ENCODE measurements at places on chromosomes 5 and 9.
A peak's percentile ranks its signal among the peaks of the same experiment; 100 is the strongest.

GRCh38 chr5:72383280-72383679 lies 63.1 kb downstream of the PTCD2 start:
- no peak for DNase-seq

GRCh38 chr9:121200356-121200755 lies 1.3 kb downstream of the RAB14 start:
- DNase-seq = no peak

GRCh38 chr5:172932313-172933017 lies 26.8 kb upstream of the RPL26L1 start:
- DNase-seq = peak; percentile 58

GRCh38 chr9:125434986-125435775 lies 173.6 kb downstream of the GAPVD1 start:
- no peak for DNase-seq

DNA sequence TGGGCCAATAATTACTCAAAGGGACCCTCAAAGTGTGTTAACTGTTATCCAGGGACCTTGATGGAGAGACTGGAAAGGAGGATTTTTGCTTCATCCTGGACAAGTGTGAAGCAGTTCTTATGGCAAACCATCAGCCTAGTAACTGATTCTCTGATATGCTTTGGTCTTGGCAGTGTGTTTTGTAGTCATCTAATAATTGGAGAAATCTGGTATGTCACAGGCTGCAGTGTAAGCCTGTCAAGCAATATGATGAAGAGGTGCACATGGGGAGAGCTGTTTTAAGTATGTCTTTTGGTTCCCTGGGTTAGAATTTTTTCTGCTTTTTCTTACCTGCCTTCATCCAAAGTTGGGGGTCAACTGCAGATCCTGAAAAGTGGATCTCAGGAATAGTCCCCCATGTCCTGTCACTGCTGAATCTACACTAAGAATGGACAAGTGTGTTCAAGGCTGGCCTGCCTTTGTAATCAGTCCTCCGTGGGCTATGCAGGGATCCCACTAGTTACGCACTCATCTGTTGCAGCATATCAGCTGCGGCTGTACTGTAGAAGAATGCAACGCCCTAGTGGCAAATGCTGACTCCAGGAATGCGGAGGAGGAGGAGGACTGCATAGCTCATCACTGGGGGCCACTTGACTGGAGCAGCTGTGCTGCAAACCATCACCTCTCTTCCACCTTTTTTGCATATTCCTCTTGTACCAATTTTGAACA lies 1.9 kb downstream of the SPTAN1 start:
- DNase-seq = no peak

- DNase-seq = no peak
These were observed 303.2 kb downstream of the OSTF1 start for GRCh38 chr9:75391497-75391896.

DNA sequence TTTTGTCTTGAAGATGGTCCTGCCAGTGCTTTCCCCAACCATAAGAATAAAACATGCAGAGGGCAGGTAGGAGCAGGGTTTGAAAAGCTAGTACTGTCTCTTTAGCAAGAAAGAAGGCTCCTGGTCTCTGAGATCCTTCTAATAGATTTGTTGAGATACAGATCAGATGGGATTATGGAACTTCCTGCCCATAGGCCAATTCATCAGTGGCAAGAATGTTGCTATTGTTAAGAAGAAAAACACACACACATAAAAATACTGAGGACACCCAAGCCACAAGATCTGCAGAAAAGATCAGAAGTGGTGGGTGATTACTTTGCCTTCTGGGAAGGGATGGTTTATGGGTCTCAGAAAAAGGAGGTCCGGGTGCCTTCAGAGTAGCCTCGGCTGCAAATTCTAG lies 59.8 kb downstream of the TNC start:
- no peak for DNase-seq

GRCh38 chr5:80933036-80933435 lies 27.1 kb upstream of the RASGRF2 start:
- no peak for DNase-seq

- no peak for DNase-seq
These were observed 71.0 kb upstream of the TBCA start for GRCh38 chr5:77847129-77847460.

GRCh38 chr5:9054821-9055589 lies 490.9 kb downstream of the SEMA5A start:
- DNase-seq = no peak

DNA sequence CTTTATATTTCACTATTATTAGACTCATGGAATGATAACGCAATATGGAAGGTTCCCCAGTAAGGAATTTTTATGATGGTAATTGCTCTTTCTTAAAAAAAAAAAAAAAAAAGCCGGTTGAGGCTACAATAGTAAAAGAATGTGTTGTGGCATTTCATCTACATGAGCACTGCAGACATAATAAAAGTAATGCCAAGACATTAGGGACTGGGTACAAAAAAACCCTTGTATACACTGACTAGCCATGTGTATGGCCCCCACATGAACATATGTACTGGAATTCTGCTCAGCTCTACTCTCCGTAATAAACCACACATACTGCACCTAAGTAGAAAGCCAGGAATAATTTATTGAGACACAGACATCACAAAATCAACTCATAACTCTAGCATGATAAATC lies 218.4 kb downstream of the ADAMTS6 start:
- no peak for DNase-seq

GRCh38 chr5:147565524-147565923 lies 55.7 kb upstream of the DPYSL3 start:
- DNase-seq = no peak

DNA sequence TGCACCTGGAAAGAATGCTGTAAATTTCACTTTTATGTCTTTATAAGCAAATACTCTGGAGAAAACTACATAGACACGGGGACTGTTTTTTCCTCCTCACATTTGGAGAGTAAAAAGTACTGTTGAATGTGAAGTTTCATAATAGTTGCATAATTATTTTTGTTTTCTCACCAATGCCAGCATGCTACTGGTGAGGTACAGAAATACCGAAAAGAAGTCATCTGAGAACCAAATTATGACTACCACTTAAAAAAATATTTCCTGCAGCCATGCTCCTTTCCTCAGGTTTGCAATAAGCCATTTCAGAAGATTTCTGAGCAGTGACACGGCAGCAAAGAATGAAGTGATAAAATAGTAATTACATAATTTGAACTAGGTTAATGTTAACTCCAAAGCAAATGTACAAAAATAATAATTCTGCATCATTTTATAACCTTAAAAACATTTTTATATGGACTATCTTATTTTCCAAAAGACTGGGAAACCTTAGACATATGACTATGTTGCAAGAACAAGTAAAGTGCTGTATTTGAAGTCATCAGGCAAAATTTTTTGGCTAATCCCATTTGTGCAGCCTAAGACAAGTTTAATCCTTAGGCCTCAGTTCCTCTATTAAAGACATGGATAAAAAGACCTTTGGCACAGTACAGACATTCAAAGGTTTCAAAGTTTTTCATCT lies 144.7 kb downstream of the PCSK1 start:
- DNase-seq = no peak

GRCh38 chr5:38540314-38540713 lies 16.1 kb downstream of the LIFR start:
- no peak for DNase-seq

- no peak for DNase-seq
These were observed 4.5 kb downstream of the LTC4S start for GRCh38 chr5:179798144-179798770.

DNA sequence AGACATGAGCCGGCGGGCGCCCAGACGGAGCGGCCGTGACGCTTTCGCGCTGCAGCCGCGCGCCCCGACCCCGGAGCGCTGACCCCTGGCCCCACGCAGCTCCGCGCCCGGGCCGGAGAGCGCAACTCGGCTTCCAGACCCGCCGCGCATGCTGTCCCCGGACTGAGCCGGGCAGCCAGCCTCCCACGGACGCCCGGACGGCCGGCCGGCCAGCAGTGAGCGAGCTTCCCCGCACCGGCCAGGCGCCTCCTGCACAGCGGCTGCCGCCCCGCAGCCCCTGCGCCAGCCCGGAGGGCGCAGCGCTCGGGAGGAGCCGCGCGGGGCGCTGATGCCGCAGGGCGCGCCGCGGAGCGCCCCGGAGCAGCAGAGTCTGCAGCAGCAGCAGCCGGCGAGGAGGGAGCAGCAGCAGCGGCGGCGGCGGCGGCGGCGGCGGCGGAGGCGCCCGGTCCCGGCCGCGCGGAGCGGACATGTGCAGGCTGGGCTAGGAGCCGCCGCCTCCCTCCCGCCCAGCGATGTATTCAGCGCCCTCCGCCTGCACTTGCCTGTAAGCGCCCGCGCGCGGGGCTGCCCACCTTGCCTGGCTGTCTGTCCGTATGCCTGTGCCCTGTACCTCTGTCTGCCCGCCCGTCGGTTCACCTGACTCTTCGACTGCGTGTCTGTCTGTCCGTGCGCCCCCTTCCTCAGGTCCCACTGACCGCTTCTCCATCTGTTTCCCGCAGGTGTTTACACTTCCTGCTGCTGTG lies 412 bp downstream of the FGF18 start:
- DNase-seq = no peak

DNA sequence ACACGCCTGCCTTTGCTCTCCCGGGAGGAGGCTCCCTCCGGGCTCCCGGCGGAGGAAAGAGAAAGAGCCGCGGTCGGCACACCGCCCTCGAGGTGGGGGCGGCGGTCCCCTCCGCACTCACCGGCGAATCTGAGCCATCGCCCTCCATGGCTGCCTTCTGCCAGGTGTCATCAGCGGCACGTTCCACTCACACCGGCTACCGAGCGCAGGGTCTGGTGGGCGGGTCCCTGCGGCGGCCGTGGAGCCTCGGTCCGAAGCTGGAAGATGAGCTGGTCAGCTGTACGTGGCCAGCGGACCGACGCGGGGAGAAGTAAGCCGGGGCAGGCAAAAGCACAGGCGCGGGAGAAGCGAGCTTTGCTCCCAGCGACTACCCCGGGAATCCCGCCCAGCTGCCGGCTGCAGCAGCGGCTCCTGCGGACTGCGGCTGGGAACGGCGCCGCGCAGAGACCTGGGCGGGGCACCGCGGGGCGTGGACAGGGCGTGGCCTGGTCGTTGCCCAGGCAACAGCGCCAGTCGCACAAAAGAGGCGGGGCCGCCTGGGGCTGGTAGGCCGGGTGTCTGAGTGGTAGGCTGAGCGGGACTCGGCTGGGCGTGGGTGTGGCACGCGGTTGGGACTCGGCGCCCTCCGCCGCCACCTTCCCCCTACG lies at the start of gene TRIM36:
Gene TRIM36, minus strand, starts transcription at position 422 of the 647 bp plus-strand sequence. Its CDS starts 274 bp downstream, at position 148.
- DNase-seq = peak; percentile 84

DNA sequence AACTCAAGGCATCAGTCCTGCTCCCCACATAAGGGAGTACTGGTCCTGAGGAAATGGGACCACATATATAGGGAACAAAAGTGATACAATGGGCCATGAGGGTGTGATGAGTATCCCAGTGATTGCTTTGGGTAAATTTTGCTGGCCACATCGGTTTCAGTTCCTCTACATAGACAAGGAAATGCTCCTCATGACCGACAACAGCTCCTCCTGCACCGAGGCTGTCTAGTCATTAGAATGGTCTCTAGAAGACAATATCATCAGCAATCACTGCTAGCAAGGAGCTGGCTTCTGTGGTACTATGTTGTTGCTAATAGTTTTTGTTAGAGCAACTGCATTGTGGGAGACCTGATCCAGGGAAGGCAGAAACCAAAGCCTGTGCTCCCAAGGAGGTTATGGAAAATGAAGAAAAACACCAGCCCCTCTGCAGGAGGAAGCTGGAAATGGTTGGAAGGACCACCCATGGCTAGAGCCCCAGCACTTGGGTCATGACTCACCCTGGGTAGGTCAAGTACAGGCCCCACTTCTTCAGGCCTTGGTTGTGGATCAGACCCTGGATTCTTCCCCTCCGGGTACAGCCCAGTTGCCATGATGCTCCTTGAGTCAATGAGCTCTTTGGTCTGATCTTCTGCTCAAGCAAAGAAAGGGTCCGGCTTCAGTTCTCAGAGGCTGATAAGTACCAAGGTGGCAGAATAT lies 3.4 kb upstream of the CTSL start:
- no peak for DNase-seq

DNA sequence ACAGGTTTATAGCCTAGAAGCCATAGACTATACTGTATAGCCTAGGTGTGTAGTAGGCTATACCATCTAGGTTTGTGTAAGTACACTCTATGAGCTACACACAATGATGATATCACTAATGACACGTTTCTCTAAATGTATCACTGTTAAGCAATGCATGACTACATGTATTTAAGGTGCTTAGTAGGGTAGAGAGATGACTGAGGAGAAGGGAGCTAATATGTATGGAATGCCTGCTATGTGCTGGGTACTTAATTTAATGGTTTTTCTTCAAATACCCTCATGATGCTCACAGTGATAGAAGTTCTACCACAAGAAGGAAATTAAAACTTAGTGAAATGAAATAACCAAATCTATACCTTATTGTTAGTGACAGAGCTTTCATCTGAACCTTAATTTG lies 1785.5 kb downstream of the EFNA5 start:
- DNase-seq = no peak

GRCh38 chr9:133973111-133973790 lies 18.9 kb downstream of the VAV2 start:
- DNase-seq = no peak

- DNase-seq = no peak
These were observed 29.9 kb downstream of the IRX2 start for GRCh38 chr5:2721385-2722138.

DNA sequence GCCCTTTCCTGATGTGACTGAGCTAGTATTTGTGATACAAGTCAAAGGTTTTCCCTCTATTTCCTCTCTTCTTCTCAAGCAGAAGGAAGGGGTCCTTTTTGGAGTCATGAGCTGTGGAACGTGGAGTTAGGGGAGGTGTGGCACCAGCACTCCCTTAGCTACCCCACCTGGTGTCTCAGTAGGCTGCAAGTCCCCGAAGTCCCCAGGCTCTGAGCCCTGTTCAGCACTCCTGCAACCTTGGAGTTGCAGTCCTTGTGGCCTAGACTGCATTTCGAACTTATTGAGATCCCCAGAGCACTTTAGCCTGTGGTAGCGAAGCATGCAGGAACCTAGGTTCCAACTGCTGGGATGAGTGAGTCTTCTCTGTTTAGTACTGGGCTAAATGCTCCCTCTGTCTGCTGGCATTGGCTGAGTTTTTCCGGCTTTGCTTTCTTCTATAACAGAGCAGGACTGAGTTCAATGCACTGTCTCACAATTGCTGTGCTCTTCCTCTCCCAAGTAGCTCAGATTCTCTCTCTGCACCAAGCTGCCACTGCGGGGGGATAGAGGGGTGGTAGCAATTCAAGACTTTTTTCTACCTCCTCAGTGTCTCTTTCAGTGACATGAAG lies 600.7 kb upstream of the CDH9 start:
- DNase-seq = no peak

Data from stimulated activated CD8-positive, alpha-beta memory T cell treated with anti-CD3 and anti-CD28 coated beads, Interleukin-7, amount 100 ng/mL, for 4 hours (primary cell).